ENCODE measurements at places on chromosomes 5 and 9. TPM values are rescaled to one million over a fixed set of nuclear protein-coding genes. Genes with fewer than 3 reads are reported as not detected.
A peak's percentile ranks its signal among the peaks of the same experiment; 100 is the strongest.

GRCh38 chr5:180525399-180525798 lies 31.2 kb downstream of the CNOT6 start:
- DNase-seq: no peak

PCDHA9 gene
- polyA plus RNA-seq: 0.06 TPM

- no peak for DNase-seq
Measured at GRCh38 chr9:116287721-116288120, 134.1 kb downstream of the PAPPA start.

MARCOL gene
- polyA plus RNA-seq: not detected

ENTPD8 gene
- polyA plus RNA-seq: not detected

DNA sequence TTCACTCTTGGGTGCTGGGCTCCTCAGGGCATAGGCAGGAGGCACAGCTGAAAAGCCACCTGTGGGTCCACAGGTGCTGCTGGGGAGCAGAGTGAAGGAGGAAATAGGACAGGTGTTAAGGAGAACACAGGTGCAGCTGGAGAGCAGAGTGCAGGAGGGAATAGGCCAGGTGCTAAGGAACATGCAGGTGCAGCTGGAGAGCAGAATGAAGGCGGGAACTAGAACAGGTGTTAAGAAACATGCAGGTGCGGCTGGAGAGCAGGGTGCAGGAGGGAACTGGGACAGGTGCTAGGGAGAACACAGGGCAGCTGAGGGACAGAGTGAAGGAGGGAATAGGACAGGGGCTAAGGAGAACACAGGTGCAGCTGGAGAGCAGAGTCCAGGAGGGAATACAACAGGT lies 43.8 kb upstream of the PLEKHG4B start:
- no peak for DNase-seq

DNA sequence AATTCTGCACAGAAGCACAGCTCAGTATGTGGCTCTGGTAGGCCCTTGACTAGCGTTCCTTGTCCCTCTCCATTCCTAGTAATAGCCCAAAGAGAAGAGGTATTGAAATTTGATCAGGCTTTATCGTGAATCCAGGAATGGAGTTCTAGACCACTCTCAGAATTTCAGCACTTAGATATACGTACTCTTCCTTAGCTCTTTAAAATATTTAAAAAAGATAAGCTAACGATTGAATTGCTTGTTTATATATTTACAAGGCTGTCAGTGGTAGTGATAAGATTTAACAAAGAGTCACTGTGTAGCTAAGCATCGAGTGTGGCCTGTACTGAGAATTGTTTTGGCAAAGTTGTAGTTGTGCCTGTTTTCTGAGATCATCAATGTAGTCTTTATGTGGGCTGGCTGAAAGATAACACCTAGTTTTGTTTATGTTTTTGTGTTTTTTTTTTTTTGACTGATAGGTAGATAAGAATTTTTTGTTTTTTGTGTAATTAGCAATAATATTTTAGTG lies 2.5 kb downstream of the KIAA1958 start:
- DNase-seq: no peak

CATSPER3 gene
- 0.43 TPM for polyA plus RNA-seq

FBXW11 gene
- 70.1 TPM for polyA plus RNA-seq

DNA sequence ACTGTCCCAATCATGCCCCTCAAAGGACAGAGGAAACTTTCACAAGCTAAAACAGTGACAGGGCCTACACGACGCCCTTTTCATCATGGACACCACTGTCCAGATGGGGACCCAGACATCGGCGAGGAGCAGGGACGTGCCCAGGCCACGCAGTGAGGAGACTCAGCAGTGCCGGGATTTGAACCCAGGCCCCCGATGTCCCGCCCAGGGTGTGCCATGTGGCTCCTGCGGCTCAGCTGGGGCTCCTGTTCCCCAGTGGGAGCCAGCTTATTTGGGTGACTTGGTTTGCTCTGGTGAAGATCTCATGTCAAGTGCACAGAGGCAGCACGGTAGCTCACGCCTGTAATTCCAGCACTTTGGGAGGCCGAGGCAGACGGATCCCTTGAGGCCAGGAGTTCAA lies 82.2 kb downstream of the STK10 start:
- no peak for DNase-seq

GRCh38 chr9:130126721-130127433 lies 45.3 kb upstream of the NCS1 start:
- no peak for DNase-seq

DNA sequence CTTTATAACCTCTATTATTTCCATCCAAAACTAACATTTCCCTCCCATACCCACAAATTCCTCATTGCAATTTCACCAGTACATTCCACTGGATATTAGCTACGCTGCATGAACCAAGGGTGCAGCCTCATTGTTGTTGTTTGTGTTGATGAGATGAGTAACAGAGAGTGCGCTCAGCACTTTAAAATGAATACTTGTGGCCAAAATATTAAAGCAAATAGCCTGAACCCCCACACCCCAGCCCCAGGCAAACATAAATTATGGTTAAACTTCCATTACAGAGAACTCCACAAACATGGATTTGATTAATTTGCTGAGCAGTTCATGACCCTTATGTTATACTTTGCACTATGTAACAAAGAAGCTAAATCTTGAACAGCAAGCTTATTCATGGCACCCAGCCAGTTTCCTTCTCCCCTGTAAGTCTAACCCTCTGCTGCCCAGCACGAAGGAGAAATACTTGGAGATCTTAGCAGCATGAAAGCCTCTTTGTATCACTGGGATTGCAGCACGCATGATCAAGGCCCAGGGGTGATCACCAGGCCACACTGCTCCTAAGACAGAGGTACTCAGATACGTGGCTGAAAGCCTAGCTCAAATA lies 205.0 kb downstream of the DOCK8 start:
- DNase-seq: peak; percentile 79

GRCh38 chr9:14298601-14299022 lies 15.3 kb downstream of the NFIB start:
- no peak for DNase-seq

DNA sequence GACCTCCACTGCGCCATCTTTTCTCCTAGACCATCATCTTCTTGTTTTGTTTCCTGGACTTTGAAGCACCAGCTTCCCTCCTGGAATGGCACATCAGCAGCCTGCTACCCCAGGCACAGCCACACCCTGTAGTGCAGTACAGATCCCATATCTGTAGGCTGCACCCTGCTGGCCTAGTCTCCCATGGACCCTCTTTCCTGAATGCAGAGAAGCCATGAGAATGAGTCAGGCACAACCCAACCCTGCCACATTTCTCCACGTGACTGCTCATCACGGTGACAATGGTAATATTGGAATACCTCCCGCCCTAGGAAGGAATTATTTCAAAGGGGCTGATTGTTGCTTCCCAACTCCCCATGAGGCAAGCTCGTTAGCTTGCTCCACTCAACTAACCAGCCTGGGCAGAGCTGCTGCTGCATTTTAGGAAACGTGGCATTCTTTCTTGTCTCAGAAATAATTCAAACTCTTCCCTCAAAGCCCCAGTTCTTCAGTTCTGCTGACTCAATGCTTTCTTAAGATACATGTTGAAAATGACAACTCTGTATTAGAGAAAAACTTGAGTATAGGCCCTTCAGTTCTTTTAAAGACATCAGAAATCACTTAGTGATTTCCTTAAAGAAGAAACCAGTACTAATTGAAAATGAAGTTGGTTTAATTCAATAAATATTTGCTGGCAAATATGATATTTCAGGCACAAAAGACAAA lies 328.1 kb downstream of the MLLT3 start:
- DNase-seq: no peak

FST gene
- polyA plus RNA-seq: 66.6 TPM

DNA sequence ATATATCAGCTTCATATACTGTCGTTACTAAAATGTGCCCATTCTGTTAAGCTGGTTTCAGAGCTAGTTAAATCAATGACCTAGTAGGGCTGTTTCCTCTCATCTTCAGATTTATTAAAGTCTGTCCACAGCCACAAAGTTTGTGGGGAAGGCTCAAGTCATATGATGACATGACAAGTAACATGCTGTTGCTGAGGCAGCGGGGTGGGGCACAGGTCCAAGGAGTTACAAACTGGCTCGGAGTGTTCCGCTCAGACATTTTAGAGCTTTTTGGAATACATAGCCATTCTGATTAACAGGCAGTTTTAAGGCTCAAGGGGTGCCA lies 2.7 kb upstream of the ANP32B start:
- DNase-seq: no peak

NPR3 gene
- 8.1 TPM for polyA plus RNA-seq
